Adipocyte (in vitro differentiated cells): ENCODE measurements at places on chromosomes 13 and 19.
A peak's percentile ranks its signal among the peaks of the same experiment; 100 is the strongest.

- DNase-seq = no peak
These were observed 210.9 kb downstream of the SLITRK6 start for GRCh38 chr13:85588359-85588758.

DNA sequence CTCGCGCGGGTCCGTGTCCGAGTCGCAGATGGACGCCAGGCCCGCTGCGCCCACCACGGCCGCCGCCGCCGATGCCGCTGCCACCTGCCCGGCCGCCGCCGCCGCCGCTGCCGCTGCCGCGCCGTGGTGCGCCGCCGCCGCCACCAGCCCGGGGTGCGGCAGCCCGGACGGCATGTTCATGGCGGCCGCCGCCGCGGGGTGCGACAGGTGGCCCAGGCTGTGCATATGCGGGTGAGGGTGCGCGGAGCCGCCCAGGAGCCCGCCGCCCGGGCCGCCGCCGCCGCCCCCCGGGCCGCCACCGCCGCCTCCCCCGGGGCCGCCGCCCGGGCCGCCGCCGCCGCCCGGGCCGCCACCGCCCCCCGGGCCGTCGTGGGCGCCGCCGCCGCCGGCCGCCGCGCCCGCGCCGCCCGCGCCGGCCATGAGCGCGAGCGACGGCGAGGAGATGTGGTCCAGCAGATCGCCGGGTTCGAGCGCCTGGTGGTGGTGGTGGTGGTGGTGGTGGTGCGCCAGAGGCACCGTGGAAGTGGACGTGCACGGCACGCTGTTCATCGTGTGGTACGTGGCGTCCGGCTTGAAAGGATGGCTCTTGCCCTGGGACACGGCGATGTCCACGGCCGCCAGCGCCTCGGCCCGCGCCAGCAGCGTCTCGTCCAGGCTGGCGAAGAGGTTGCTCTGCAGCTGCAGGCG is 1.3 kb downstream of the POU4F1 start:
- DNase-seq = no peak

GRCh38 chr13:40175639-40176038 is 490.8 kb downstream of the FOXO1 start:
- DNase-seq = no peak

DNA sequence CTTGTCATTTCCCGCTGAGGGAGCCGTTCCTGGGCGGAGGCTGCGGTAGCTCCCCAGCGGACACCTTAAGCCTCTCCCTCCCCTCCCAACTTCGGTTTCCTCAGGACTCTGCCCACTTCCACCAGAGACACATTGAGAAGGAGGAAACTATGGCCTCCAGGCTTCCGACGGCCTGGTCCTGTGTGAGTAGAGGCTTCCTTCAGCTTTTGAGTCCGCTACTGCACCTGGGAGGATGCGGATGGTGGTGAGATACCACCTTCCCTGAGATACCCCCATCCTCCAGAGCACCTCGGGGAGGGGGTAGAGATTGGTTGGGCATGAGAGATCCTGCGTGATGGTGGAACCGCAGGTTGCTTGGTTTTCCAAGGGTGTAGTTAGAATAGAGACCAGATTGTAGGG is 955 bp downstream of the ZNF274 start:
- no peak for DNase-seq

DNA sequence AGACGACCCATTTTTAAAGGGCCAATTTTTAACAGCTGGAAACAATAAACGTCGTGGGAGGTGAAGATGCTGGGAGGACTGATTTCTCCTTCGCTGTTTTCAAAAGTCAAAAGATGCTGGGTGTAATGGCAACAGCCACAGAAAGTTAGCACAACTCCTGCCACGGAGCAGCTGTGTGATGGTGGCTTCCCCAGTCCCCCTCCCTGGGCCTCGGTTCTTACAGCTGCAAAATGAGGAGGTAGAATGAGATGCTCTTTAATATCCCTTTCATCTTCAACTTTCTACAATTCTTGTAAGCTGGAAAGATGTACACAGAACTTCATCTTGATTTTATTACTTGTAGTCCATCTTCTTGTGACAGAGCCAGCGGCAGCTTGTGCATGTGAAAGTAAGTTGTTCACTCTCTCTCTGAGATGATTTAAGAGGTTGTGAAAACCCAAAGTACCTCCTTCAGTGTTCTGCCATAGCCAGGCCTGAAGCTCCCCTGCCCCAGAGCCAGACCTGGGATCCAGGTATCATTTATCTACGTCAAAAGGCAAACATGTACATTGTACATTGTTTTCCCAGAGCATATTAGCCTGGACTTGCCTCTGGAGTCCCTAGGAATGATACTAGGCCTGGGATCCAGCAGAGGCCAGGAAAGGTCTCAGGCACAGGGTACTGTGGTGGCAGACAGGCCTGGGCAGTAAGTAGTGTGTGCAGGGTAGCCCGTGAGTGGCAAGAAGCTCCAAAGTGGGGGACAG is 3.4 kb upstream of the UBE2L5 start:
- DNase-seq = no peak

GRCh38 chr19:821231-821824 is 427 bp downstream of the PLPPR3 start:
- peak; percentile 36 for DNase-seq

DNA sequence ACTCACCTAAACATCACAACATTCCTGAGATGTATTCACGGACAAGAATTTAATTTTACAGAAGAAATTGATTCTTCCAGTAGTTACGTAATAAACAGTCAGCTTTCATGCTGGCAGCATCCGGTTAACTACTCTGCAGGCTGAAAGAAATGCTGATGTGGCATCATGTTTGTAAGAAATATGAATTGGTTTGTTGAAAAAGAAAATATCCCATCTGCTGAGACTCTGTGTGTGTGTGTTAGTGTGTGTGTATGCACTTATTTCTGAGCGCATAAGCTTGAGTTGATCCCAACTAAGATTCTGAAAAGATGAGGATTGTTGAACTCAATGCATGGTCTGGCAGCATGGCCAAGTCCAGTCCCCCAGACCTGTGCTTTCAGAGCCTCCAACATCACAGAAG is 74.3 kb upstream of the FAM216B start:
- peak; percentile 12 for DNase-seq

DNA sequence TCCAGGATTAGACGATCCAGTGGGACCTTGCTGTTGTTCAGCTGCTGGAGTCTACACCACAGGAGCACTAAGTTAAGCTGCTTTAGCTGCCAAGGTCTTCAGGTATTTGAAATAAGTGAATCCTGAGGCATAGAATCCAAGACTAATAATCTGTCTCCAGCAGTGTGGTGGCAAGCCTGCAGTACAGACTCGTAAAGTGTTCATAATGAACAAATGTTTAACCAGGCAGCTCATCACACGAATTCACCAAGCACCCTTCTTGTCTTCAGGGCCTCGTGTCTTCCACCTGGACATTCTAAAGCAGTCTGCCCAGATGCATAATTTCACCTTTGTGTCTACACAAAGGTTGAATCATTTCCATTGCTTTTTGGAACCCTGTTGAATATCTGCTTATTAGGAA is 5.3 kb downstream of the ATP11A start:
- no peak for DNase-seq

DNA sequence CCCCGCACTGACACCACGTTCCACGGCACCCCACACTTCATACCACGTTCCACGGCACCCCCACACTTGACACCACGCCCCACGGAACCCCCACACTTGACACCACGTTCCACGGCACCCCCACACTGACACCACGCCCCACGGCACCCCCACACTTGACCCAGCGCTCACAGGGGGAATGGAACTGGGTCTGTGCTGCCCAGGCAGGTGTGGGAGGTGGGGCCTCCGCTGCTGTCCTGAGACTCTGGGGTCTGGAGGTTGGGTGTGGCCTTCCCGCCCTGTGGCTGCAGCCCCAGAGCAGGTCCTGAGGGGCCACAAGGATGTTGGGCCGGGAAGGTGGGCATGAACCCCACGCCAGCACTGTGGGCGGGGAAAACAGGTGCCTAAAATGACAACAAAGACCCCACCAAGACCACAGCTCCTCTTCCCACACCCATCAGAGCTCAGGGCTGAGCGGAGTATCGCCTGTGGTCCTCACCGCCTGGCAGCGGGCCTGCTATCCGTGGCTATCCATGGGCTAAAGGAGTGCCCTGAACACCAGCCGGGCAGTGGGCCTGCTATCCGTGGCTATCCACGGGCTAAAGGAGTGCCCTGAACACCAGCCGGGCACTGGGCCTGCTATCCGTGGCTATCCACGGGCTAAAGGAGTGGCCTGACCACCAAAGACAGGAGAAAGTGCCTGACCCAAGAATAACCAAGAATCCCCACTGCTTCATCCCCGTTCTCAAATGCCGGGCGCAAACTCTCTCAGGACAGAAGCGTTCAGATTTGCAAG is 59.9 kb upstream of the C13orf46 start:
- no peak for DNase-seq

DNA sequence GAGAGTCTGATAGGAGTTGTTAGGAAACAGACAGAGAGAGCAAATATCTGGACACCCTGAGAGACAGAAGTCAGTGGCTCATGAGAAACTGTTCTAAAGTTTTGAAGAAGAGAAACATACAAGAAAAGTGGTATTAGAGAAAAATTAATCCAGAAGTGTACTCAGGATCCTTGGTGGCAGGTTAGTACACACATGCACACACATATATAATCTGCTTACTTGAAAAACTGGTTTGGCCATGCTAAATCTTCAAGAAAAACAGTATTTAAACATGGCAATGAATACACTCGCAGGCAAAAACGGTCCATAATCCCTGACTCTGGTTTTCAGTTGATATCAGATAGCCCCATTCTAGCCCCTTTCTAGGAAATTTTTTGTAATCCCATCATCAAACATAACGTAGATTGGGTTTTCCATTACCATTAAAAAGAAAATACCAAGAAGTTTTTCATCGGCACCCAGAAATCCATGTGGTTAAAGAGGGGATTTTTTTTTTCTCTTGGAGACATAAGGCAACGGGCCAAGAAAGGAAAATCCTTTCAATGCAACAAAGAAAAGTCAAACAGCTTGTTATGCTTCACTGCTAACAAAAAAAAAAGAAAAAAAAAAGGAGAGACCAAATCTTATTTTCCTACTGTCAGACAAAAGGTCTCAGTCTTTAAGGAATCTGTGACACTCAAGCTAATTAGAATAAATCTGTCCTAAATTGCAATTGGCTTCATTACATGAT is 178.0 kb upstream of the MIR17HG start:
- no peak for DNase-seq

DNA sequence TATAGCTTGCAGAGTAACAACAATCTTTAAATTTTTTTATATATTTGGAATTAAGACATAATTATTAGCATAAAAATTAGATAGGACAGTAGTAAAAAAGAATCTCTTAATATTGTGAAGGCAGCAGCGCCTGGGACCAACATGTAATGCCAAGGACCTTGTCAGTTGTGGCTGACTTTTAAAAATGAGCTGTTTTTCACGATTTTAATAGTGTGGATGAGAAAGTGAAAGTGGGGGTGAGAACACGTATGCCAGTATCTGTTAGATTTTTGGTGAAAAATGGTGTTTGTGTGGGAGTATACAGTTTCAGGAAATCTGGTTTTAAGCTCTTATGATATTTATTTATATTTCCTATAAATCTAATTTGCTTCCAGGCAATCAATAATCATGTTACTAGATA is 125.2 kb downstream of the LMO7 start:
- DNase-seq = no peak

GRCh38 chr13:61002686-61003085 is 413.0 kb downstream of the PCDH20 start:
- DNase-seq = no peak

- DNase-seq = no peak
These were observed 60.5 kb downstream of the ZNF557 start for GRCh38 chr19:7130043-7130442.

GRCh38 chr13:110920038-110920437 is 5.2 kb upstream of the ANKRD10 start:
- no peak for DNase-seq

GRCh38 chr13:35512271-35512920 is 35.9 kb upstream of the MAB21L1 start:
- peak; percentile 93 for DNase-seq

- DNase-seq = no peak
These were observed 14.2 kb downstream of the RB1 start for GRCh38 chr13:48317511-48318376.

GRCh38 chr19:56273563-56274117 is 1.1 kb downstream of the EDDM13 start:
- DNase-seq = no peak

- no peak for DNase-seq
These were observed 137.9 kb downstream of the KATNAL1 start for GRCh38 chr13:30169442-30169841.

DNA sequence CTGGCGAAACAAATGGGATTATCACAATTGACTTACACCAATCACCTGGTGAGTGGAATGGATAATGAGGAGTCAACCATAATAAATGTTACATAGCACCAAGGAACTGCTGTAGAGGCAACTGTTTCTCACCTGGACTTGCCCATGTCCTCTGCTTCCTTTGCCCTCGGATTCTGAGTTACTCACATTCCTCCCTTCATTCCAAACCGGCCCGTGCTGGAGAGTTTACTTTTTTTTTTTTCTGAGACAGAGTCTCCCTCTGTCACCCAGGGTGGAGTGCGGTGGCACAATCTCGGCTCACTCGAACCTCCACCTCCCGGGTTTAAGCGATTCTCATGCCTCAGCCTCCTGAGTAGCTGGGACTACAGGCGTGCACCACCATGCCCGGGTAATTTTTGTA is 41.5 kb upstream of the TSC22D1 start:
- DNase-seq = no peak

DNA sequence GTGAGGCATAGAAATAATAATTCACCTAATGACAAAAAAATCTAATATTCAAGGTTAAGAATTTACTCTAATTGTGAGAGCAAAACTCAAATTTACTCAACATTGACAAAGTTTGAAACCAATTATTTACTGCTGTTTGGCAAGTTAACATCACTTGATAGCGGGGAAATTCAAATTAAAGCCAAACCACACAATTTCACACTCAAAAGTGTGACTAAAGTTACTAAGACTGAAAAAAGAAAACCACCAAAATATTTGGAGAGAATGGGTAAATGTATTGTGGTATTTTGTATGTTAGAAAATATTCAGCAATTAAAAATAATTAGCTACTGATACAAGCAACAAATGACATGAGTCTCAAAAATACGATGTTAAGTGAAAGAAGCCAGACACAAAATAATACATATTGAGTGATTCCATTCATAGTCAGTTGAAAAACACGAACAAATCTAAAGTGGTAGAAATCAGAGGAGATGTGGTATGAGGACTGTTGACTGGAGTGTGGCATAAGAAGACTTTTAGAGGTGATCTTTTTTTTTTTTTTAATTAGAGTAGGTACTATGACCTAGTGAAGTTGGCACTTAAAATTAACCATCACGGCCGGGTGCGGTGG is 541.4 kb upstream of the ATXN8OS start:
- DNase-seq = no peak

DNA sequence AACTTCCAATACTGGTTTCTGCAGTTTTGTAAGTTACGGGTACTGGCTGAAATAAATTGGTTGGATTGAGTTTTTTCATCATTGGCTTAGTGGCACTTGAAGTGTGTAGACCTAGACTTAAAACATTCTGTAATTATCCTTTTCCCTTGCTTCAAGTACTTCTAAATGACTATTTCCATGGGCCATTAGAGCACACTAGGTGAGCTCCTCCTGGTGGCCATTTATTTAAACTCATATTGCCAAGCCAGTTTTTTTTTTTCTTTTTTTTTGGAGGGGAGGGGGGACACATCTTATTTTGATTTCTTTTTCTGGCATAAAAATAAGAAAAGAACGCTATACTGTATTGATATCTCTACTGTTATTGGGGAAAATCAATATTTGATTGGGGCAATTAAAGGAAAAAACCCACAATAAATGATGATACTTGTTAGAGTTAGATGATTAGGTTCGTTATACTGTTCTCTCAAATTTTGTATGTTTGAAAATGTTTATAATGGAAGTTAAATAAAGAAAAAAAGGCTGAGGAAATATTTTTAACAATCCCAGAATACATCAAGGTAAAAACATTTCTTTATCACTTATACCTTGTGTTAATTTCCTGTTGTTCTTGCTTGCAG is 82.9 kb downstream of the PDS5B start:
- peak; percentile 81 for DNase-seq
